ENCODE measurements at places on chromosomes 5 and 9.

DNA sequence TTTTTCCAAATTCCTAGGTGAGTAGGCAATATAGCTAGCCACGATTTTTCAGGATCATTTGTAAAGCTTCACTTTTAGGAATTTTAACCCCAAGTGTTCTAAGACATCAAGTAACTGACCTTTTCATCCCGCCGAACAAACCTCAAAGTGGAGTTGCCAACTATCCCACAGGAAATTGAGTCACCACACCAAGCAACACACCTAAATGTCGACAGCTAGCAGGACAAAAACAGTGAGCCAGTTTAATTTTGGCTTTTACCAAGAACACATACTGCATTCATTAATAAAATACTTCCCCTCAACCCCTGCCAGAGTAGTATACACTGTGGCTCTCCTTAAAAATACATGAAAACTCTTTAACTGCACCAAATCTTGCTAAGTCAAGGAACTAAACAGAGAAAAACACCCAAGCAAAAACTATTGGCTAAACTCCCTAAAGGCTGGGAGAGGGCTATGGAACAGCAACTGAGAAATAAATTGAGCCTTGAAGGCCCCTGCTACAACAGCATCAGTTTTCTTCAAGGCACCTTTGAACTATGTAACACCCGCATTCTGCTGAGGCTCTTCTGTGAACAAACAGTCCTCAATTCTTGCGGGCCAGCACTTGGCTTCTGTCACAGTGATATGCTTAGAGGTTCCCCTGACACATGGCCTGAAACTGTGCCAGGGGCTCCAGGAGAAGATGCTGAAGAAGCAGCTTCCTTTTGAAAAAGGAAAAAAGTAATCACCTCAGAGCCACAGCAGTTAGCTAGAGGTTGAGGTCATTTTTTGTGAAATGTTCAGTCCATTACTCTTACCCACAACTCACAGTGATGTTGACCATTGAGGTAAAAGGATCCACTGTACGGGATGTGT, 459.6 kb downstream of the RAB3C start:
- no peak for DNase-seq

DNA sequence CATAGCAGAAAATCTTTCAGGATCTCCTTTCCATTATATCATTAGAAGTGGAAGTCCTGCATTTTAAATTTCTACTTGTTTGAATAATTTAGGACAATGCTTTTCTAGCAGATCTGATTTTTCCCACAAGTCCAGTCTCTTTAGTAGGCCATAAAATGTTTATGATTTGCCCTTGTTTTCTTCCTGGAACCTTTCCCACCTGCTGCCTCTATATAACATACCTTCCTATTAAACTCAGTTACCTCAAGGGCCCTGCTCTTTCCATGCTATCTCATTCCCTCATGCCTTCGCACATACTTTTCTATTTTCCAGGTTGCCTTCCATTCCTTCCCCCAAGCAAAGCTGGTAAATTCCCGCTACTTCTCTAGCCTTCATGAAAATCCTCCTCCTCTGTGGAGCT, 187.0 kb upstream of the EFNA5 start:
- no peak for DNase-seq

DNA sequence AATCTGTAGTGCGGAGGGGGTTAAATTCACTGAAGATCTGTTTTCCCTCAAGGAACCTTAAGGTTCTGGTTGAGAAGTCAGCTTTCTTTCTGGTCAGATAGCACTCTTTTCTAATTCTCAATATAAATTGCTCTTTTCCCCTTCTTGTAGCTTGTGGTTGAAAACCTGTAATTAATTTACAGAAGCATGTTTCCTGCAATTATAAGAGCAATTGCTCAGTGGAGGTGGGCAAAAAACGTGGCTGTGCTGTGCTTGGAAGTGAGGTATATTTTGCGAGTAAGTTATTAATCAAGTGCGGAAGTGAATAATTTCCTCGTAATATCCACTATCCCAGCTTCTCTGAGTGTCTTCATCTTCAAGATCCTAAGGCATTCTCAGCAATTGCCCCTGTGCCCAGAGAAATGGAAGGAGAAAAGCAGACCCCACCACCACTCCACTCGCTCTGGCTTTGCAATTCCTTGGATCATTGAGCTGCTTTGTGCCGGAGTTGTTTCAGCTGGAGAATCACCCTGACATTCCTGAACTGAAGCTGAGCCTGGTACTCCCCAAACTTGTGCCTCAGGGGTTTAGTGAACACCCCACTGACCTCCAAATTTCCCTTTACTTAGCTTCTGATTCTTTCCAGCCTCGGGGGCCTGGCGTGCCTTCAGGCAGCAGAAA, 140.6 kb downstream of the LRRC70 start:
- DNase-seq: no peak

DNA sequence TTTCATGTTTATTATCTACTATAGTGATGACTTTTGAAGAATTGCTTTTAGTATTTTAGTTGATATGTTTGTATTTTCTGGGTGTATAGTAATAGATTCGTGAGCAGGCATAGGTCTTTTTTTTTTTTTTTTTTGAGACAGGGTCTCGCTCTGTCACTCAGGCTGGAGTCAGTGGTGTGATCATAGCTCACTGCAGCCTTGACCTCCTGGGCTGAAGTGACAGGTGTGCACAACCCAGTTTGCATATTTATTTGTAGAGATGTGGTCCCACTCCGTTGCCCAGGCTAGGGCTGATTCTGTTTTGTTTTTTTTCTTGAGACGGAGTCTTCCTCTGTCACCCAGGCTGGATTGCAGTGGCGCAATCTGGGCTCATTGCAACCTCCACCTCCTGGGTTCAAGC, 11.9 kb downstream of the ERBIN start:
- no peak for DNase-seq

DNA sequence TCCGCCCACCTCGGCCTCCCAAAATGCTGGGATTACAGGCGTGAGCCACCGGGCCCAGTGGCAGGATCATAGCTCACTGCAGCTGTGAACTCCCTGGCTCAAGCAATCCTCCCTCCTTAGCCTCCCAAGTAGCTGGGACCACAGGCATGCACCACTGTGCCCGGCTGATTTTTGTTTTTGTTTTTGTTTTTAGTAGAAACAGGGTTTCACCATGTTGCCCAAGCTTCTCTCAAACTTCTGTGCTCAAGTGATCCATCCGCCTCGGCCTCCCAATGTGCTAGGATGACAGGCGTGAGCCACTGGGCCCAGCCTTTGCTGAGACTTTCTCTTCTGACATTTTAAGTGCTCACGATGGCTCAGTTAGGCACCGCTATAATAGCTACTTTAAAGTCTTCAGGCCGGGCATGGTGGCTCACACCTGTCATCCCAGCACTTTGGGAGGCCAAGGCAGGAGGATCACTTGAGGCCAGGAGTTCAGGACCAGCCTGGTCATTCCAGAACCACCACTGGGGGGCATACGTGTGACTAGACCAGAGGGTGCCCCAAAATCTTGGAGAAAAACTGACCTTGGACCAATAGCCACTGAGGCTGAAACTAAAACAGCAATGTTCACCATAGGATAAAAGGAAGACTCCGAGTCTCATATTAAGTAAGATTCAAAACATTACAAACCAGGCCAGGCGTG, 3.1 kb upstream of the ENTPD8 start:
- no peak for DNase-seq

DNA sequence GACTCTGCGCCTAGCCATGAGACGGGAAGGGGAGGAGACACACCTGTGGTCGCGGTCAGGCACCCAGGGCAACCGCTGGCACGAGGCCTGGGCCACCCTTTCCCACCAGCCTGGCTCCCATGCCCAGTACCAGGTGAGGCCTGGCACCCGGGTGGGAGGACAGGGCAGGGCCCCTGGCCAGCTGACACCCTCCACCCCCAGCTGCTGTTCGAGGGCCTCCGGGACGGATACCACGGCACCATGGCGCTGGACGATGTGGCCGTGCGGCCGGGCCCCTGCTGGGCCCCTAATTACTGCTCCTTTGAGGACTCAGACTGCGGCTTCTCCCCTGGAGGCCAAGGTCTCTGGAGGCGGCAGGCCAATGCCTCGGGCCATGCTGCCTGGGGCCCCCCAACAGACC, 5.0 kb downstream of the MAMDC4 start:
- no peak for DNase-seq

DNA sequence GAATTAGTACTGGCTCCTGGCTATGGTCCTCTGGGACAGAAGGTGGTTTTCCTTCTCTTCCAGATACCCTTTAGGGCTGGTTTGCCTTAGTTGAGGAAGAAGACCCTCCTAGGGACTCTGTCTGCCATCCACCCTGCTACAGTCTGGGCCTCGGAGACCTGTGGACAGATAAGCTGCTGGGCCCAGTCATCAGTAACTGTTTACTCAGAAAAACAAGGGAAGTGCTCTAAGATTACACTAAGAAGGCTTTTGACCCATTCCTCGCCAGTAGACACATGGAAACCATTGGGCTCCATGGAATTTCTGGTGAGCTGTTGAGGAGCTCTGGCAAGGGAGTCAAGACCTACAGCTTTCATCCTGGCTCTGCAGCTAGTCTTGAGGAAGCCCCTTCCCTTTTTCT, 31.2 kb downstream of the LARP1 start:
- no peak for DNase-seq

GRCh38 chr9:70134360-70134759, 90.7 kb downstream of the MAMDC2 start:
- no peak for DNase-seq

GRCh38 chr9:1154739-1155138, 104.6 kb downstream of the DMRT2 start:
- no peak for DNase-seq

DNA sequence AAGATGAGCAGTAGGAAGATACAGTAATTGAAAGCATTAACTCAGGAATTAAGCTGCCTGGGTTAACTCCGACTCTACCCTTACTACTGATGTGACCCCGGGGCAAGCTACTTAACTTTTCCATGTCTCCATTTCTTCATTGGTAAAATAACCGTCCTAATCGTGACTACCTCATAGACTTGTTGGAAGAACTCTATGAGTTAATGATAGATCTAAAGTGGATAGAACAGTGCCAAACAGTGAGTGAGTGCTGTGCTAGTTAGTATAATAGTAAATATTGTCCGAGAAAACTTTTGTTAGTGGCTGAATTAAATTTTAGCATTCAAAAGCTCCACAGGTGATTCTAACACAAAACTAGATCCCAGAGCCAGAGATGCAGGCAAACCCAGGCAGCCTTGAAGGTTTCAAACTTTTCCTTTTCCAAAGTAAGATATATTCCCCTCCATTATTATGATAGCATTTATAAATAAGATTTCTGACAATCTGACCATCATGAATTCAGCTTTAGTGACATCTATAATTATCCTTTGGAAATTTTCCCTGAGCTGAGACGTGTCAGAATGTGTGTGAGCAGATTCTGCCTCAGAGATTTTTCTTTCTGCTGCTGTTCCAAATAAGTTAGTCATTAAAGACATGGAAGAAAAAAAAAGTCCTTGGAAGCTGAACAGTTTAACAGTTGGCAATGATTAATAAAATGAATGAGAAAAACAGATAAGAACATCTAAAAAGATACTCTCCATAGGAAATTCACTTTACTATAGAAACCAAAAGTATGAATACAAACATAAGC, 369.5 kb downstream of the PRELID2 start:
- DNase-seq: no peak

DNA sequence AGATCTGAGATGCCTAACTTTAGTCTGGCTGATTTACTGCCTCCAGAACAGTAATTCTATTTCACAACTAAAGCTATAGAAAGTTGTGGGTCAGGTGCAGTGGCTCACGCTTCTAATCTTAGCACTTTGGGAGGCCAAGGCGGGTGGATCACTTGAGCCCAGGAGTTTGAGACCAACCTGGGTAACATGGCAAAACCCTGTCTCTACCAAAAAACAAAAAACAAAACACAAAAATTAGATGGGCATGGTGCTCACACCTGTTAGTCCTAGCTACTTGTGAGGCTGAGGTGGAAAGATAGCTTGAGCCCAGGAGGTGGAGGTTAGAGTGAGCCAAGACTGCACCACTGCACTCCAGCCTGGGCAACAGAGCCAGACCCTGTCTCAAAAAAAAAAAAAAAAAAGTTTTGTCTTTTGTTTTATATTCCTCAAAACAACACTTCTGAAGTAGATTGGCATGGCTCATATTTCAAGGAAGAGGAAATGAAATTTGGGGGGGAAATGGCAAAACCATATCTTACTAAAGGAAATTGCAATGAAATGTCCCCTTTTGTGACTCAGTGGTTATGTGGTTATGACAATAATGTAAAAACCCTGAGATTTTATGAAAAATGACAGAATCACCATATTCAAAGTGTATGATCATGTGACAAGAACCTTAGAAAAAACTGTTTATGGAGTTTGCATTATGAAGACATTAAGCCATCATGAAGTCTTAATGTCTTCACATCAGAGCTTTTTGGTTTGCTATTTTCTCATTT, 16.2 kb downstream of the FNBP1 start:
- DNase-seq: no peak

GRCh38 chr5:122761115-122761514, 13.8 kb upstream of the SNX2 start:
- no peak for DNase-seq

DNA sequence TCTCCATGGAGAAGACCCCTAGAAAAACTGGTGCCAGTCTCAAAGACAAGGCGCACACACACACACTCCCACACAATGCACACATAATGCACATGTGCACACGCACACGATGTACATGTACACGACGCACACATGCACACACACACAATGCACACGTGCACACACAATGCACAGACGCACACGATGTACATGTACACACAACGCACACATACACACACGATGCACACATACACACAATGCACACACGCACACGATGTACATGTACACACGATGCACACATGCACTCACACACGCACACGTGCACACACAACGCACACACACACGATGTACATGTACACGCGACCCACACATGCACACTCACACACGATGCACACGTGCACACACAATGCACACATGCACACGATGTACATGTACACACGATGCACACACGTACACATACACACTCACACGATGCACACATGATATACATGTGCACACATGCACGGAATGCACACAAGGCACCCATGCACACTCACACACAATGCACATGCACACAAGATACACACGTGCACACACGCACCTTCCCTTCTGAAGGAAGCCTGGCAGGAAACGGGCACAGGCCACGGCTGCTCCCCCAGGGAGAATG, 76.5 kb downstream of the VAV2 start:
- no peak for DNase-seq

- DNase-seq: no peak
These were observed 163.2 kb downstream of the HCN1 start for GRCh38 chr5:45532826-45533624.

- no peak for DNase-seq
These were observed 318.8 kb downstream of the BNC2 start for GRCh38 chr9:16551692-16552091.

DNA sequence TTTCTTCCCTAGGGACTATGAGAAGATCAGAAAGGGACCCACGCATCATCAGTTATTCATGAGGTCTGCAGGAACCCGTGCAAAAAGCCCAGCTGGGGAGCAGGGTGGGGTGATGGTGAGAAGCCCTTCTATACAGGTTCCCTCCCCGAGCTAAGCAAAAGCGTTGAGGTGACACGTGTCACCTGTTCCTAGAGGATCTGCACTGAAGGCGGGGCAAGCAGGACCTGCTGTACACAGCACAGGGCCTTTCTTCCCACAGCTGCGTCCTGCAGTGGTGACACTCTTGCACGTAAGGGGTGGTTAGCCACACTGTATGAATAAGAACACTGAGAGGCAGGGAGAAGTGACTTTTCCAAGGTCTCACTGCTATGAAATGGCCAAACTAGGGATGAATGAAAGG, 37.2 kb upstream of the SH3PXD2B start:
- DNase-seq: no peak
